Amygdala (tissue), 56 donors: ENCODE measurements at places on chromosomes 13 and 19.

GRCh38 chr13:20294497-20294896 is 62.4 kb upstream of the GJB6 start:
- DNase-seq = no peak

GRCh38 chr13:42977219-42977659 is 14.8 kb downstream of the EPSTI1 start:
- DNase-seq = no peak

DNA sequence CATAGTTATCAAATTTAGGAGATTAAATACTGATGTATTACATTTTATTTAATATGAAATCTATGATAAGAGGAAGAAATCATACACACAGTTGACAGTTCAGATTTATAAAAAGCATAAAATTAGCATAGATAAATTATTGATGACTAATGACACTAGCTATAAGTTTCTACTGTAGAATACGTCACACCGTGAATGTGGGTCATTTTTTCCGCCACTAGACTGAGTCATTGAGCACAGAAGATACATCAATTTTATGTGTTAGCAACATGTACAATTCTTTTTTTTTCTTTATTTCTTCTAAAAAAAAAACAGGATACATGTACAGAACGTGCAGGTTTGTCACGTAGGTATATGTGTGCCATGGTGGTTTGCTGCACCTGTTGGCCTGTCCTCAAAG is 22.2 kb downstream of the AP2S1 start:
- no peak for DNase-seq

DNA sequence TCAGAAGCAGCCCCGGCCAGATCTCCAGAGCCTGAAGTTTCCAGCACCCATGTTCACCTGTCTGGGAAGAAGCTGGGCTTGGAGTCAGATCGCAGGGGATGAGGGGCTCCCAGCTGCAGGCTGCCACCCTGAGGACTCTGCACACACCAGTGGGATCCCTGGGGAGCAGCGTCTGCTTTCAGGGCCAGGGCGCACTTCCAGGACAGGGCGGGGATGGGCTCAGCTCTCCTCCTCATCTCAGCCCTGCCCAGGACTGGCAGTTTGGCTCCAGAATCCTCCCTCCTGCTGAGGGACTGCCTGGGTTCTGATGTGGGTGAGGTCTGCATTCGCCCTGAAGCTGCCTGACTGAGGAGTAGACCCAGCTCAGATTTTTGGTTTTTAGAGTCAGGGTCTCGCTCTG is 3.5 kb downstream of the SLC7A9 start:
- no peak for DNase-seq

- no peak for DNase-seq
These were observed 1.9 kb downstream of the COX6B2 start for GRCh38 chr19:55352549-55353145.

DNA sequence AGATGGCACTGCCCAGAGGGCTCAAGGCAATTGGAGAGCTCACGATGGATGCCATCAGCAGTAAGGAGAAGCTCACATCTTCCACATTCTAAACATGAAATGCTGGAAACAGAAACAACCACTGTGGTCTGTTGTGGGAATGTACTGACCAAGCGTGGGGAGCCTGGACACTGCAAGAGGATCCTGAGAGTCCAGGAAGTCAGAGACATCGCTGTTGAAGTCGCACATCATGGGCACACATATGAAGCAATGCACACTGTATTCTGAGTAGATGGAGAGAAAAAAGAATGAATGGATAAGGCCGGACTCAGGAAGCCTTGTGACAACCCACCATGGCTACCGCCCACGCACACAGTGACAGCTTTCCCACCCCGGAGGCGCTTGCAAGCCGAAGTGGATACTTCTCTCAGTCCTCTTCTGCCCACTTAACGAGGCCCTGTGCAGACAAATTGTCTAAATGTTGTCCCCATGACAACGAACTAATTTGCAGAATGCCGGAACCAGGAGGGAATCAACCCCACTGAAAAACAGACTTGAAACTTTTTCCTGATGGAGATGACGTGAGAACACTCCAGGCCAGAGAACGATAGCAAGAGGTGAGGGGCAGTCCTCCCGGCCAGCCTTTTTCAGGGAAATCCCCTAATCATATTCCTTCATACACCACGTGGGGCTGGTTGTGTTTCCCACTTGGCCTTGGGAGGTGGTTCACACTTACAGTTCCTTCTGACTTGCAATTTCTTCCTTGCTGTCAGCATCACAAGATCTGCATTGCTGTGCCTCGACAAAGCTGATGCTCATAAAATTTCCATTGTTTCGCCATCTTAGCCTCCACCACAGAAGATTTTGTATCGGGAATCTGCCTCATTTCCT is 109.6 kb upstream of the SERP2 start:
- DNase-seq = peak; percentile 63

DNA sequence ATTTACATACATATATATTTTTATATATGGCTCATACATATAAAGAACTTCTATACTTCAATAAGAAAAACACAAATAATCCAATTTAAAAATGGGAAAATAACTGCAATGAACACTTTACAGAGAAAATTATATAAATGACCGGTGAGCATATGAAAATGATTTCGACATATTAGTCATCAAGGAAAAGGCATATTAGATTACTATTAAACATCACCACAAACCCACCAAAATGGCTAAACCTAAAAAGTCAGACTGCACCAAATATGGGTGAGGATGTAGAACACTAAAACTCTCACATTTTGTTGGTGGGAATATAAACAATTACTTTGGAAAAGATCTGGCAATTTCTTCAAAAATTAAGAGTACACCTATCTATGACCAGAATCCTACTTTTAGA is 316.2 kb downstream of the ENOX1 start:
- no peak for DNase-seq

- no peak for DNase-seq
These were observed 39.3 kb upstream of the IGFL1 start for GRCh38 chr19:46189971-46190888.

- DNase-seq = peak; percentile 26
These were observed 308.3 kb downstream of the DNAJC15 start for GRCh38 chr13:43331672-43332071.

DNA sequence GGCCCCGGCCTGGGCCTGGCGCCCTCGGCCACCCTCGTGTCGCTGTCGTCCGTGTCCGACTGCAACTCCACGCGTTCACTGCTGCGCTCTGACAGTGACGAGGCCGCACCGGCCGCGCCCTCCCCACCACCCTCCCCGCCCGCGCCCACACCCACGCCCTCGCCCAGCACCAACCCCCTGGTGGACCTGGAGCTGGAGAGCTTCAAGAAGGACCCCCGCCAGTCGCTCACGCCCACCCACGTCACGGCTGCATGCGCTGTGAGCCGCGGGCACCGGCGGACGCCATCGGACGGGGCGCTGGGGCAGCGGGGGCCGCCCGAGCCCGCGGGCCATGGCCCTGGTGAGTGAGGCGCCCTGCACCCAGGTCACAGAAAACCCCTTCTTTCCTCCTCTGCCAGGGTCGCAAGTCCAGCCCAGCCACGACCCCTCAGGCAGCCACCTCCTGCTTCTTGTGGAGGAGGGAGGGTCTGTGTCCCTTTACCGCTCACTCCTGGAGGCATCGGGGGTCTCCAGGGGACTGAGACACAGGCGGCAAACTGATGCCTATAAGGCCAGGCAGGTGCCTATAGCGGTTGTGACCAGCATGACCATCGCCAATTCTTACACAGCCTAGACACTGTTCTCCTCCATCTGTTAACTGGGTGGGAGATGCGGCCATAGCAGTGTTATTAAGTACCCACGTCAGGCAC is 4.2 kb downstream of the TTC9B start:
- DNase-seq = no peak

GRCh38 chr19:42411581-42412178 is 15.5 kb downstream of the LIPE start:
- no peak for DNase-seq

- DNase-seq = no peak
These were observed 23.7 kb upstream of the TNFSF14 start for GRCh38 chr19:6693681-6694080.

DNA sequence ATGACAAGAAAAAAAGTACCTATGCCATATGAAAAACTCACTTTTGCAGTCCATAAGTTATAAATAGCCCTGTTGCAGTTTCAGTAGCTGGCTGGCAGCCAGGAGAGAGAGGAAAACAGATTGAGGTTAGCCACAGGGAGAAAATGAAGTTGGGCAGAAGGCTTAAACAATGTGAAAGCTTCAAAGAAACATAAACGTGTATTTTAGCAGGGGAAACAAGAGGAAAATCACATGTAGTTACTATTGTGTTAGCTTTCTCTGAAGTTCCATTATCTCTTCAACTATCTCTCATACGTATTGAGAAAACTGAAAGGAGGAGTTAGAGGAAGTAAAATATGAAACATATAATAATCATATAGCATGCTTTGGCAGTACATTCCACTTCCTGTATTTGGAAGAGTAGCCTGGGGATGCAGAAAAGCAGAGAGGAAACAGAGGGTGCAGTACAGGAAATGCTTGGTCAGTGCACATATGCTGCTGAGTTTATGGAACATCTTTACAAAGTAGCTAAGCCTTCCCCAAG is 1551.1 kb downstream of the EFNB2 start:
- DNase-seq = no peak

GRCh38 chr13:113856716-113857065 is 7.2 kb downstream of the GAS6 start:
- DNase-seq = no peak

DNA sequence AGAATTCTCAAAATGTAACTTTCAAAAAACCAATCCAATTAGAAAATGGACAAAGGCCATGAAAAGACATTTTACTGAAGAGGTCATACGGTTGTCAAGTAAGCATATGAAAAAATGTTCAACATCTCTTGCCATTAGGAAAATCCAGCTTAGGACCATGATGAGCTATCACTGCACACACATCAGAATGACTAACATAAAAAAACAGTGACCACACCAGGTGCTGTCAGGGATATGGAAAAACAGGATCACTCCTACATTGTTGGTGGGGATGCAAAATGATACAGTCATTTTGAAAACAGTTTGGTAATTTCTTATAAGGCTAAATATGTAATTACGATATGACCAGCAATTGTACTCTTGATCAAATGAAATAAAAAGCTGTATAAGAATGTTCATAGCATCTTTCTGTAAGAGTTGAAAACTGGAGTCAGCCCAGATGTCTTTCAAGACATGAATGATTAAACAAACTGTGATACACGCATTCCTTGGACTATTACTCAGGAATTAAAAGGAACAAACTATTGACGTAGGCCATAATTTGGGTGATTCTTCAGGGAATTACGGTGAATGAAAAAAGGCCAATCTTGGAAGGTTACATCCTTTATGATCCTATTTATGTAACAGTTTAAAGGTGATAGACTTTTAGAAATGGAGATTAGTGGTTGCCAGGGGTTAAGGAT is 26.9 kb upstream of the RCBTB2 start:
- DNase-seq = no peak

DNA sequence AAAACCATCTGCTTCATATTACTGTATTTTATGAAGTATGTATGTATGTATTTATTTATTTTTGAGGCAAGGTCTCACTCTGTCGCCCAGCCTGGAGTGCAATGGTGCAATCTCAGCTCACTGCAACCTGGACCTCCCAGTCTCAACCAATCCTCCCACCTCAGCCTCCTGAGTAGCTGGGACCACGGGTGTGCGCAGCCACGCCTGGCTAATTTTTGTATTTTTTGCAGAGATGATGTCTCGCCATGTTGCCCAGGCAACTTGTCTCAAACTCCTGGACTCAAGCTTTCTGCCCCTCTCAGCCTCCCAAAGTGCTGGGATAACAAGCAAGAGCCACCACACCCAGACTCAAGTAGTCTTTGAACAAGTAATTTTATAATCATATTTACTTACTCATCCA is 5.5 kb downstream of the KATNAL1 start:
- no peak for DNase-seq

- no peak for DNase-seq
These were observed 101.3 kb downstream of the AKAP11 start for GRCh38 chr13:42373048-42373812.

GRCh38 chr19:39546599-39546998 is 6.6 kb upstream of the EID2 start:
- no peak for DNase-seq

GRCh38 chr13:31775148-31775547 is 35.8 kb downstream of the RXFP2 start:
- DNase-seq = no peak

DNA sequence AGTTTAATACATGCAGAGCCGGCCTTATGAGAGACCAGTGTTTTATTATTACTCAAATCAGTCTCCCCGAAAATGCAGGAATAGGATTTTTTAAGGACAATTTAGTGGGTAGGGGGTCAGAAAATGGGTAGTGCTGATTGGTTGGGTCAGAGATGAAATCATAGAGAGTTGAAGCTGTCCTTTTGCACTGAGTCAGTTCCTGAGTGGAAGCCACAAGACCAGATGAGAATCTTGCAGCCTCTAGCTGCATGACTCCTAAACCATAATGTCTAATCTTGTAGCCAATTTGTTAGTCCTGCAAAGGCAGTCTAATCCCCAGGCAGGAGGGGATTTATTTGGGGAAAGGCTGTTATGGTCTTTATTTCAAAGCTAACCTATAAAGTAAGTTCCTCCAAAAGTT is 1163.9 kb downstream of the DIAPH3 start:
- DNase-seq = no peak

DNA sequence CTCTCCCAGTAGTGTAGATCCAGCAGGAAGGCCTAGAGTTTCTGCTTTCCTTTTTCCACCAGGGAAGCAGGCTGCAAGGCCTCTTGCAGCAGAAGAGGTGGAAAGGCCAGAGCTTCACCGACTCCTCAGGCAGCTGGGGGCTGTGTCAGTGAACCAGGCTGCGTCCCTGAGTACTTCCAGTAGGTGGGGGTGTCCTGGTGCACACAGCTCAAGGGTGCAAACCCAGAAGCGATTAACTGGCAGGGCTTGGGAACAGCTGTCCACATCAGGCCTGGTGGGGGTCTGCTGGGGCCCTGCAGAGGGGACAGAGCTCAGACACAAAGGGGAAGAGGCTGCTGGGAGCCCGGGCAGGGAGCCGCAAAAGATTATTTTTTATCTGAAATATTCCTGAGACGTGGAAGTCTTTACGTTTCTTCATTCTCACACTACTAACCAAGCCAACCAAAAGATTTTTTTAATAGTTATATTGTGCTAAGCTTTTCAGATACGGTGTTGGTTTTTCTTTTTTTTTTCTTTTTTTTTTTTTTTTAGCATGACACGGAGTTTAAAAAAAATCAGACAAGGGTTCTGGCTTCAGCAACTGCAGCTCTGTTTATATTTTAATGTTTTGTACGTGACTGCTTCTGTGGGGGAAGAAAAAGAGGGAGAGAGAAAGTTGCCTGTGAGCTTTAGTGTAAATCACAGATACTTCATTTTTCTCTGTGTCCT is 11.0 kb downstream of the TSHZ3 start:
- DNase-seq = no peak

- DNase-seq = no peak
These were observed 71.0 kb upstream of the SLC15A1 start for GRCh38 chr13:98823442-98823841.

- no peak for DNase-seq
These were observed 130.4 kb upstream of the MIR17HG start for GRCh38 chr13:91216928-91217700.

DNA sequence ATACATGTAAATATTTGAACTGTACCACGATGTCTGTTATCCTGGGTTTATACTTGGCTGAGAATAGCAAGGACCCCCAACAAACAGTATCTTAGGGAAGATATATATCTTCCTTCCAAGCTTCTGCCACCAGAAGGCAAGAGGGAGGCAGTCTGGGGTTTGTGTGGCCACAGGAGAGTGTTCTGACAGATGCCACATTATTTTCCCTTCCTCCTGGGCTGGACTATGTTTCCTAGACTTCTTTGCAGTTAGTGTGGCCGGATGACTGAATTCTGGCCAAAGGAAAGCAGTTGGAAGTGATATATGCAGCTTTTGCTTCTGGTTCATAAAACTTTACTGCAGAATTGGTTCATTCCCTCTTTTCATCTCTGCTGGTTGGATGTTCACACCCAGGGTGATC is 39.9 kb upstream of the TMTC4 start:
- DNase-seq = no peak

GRCh38 chr19:57269515-57270250 is 10.6 kb upstream of the ZNF460 start:
- DNase-seq = no peak
